Ascending aorta (tissue), 2 donors: ENCODE measurements at places on chromosomes 4 and X. TPM values are rescaled to one million over a fixed set of nuclear protein-coding genes. Genes with fewer than 3 reads are reported as not detected.

DIPK2B gene
- total RNA-seq, result 76.2 TPM

DNA sequence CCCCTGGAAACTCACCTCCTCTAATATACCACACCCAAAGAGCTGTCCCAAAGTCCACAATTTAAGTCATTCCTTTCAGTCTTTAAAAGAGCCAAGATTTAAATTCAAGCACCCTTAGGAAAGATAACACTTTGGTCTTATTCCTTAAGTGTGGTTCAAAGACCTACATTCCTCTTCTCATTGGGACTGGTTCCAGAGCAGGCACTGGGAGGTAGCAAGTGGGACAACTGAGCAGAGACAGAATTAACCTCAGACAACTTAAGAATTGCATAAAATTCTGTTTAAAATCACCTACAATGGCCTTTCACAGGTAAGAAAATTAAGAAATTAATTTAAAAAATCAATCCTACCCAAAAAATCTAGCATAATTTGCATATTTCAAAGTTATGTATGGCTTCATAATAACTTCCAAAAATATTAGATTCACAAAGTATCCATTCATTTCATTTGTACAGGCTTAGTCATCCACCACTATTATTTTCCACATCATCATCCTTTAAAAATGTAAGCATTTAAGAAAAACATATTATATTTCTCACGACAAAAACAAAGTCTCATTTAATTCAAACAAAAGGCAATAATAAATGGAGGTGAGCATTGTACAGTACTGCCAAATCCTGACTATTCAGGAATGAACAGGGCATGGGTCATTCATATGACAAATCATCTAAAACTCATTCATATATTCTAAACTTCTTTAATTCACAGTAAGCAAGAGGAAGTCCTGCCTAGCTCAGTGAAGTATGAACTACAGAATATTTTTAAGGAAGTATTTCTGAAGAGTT is 13.6 kb downstream of the PRSS12 start:
- no peak for DNase-seq

MAGEA1 gene
- total RNA-seq, result not detected

JAKMIP1 gene
- not detected for total RNA-seq

DNA sequence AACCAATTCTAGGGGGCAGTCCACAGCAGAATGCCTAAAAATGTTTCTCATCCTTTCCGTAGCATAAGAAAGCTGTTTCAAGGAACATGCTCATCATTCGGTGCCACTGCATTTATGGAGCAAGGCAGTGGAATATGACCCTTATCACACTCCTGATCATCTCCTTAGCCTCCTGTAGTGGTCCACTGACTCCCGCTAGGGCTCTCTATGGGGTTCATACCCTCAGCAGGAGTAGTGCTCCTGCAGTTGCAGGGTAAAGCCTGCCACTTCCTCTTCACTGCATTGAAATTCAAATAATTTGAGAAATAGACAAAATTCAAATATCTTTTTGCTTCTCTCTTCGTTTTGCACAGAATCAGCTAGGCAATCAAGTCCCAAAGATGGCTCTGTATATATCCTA is 107.0 kb downstream of the NDST3 start:
- no peak for DNase-seq

LEF1 gene
- total RNA-seq, result not detected

RPS6KA6 gene
- 4.5 TPM for total RNA-seq

- no peak for DNase-seq
Observed at GRCh38 chr4:139740121-139740520, 74.5 kb downstream of the MGST2 start.

DNA sequence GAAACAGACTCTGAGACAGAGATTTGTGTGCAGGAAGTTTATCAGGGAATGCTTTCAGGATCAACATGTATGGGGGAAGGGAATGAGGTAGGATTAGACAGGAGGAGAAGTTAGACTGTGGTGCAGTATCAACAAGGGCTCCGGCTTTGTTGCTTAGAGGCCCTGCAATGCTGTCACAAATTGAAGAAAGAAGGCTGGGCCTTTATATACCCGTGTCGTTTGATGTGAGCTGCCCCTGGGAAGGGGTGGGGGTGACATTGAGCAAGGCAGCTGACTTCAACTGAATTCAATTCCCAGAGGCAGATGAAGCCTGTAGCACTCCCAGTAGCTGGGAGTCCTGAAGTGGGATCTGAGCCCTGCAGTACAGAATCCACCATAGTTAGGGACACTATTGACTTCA is 29.5 kb upstream of the USP9X start:
- DNase-seq, result no peak

DNA sequence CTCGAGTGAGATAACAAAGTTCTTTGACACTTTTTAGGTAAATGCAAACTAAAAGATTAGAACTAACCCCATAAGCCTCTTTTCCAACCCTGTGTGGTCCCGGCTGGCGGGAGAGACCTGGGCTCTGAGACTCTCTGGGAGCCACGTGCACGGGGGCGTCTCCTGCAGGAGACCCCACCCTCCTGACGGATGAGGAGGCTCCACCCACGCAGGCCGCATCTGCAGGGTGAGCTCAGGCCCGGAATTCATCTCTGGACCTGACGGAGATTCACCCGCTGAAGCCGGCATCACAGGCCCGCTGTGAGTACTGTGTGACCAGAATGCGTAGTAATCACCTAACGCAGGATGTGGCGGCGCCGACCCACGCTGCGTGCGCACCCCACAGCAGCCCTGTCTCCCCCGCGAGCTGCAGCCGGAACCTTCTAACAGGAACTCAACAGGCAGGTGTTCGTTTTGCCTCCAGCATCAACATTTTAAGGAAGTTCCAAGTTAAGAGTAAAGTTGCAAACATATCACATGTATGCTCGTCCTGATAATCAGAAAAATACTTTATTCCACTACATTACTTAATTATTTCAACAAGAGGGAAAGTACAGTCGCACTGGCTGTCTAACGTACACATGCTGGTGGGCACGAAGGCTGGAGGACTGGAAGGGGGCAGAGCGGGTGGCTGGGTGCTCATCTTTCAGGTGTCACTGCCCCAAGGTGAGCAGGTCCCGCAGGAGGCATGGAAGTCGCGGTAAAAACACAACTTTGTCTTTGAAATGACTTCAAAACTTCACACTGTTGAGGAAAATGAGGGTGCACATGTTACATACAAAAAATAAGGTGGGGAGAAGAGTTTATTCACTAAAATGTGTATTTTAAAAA is 44.5 kb downstream of the FGFRL1 start:
- no peak for DNase-seq

SMARCAD1 gene
- 3.3 TPM for total RNA-seq

- DNase-seq, result no peak
Observed at GRCh38 chr4:176939445-176939844, 146.7 kb upstream of the VEGFC start.

GRCh38 chrX:111857534-111858060 is 18.4 kb upstream of the TRPC5OS start:
- DNase-seq, result no peak

DNA sequence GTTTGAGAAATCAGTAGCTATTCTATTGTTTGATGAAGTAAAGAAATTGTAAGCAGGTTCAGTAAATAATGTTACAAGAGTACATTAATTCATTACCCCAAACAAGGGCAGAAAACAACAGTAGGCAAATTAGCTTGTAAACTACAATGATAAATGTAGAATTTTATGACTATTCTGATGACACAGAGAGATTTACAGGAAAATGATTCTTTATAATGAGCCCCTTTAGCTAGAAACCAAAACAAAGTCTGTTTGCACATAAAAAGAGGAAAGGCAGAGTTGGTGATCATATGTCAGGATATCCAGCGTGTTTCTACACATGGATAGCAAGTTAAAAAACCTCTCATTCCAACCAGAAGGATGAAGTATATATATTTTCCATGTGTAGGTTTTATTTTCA is 204.8 kb downstream of the CFAP299 start:
- DNase-seq, result no peak

DNA sequence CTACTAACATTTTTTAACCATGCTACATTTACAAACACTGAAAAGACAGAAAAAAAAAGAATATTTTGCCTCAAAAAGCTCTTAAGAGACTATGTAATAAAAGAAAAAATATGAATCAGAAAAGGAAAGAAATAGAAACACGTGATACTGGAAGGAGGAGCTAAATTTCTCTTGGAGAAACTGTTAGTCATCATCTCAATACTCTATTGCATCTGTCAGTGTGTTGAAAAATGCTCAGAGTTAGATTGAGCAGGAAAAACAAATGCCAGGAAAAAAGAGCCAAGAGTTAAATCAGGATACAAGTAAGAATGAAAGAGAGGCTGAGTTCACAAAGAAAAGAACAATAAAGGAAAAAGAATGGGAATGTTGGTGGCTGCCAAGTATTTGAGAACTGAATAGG is 2.6 kb downstream of the RAB28 start:
- DNase-seq, result no peak

DNA sequence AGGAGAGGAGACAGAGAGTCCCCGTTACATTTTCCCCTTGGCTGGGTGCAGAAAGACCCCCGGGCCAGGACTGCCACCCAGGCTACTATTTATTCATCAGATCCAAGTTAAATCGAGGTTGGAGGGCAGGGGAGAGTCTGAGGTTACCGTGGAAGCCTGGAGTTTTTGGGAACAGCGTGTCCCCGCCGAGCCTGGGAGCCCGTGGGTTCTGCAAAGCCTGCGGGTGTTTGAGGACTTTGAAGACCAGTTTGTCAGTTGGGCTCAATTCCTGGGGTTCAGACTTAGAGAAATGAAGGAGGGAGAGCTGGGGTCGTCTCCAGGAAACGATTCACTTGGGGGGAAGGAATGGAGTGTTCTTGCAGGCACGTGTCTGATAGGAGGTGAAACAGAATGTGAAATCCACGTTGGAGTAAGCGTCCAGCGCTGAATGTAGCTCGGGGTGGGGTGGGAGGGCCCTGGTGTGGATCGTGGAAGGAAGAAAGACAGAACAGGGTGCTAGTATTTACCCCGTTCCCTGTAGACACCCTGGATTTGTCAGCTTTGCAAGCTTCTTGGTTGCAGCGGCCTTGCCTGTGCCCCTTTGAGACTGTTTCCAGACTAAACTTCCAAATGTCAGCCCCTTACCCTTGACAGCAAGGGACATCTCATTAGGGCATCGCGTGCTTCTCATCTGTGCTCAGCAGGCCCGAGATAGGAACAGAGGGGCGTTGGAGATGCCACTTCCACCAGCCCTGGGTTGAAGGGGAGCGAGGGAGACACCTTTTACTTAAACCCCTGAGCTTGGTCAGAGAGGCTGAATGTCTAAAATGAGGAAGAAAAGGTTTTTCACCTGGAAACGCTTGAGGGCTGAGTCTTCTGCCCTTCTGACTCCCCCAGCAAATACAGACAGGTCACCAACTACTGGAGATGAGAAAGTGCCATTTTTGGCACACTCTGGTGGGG is 2.7 kb downstream of the SHOX start:
- DNase-seq, result no peak

DNA sequence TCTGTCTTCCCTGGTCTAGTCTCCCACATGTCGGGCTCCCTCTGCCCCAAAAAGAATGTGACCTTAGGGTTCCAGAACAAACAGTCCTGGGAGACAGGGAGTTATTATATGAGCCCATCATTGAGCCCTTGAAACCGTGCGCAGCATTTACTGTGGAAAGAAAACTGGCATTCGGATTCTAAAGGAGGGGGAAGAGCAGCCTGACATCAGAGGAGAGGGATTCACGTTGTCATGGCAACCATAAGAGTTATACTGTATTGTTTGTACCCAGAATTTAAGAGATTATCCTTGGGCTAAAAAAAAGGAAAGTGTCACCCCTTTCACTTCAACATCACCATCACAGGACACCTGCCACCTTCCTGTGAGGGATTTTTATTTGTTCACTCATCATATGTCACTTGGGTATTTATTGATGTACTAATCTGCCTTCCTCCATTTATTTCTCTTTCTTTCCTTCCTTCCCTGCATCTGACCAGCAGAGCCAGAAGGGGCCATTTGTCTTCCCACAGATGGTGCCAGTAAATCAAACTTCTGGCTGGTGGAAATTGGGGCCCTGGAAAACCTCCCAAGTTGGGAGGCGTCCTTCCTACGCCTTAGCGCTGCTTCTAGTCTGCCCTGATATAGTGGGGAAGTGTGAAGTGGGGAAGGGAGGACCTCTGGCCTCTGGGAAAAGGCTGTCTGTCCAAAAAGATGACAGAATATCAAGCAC is 64.9 kb upstream of the FRMPD3 start:
- DNase-seq, result no peak

DNA sequence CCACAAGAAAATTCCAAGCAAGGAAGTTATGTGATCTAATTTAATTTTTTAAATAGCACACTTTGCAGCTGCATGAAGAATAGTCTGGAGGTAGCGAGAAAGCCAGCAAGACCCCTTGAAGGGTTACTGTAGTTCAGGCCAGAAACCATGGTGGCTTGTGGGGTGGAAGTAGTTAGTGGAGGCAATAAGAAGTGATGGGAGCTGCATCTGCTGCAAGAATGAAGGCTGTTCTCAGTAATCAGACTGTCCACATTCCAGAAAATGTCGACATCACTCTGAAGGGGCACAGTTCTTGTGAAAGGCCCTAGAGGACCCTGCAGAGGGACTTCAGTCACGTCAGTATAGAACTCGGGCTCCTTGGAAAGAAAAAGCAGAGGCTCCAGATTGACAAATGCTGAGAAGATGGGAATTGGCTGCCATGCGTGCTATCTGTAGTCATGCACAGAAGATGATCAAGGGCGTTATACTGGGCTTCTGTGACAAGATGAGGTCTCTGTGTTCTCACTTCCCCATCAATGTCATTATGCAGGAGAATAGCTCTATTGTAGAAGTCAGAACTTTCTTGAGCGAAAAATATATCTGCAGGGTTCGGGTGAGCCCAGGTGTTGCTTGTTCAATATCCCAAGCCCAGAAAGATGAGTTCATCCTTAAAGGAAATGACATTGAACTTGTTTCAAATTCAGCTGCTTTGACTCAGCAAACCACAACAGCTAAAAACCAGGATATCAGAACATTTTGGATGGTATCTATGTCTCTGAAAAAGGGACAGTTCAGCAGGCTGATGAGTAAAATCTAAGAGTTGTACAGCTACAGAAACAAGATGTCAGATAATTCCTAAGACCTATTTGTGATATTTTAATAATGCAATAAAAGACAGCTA is 254.2 kb downstream of the CBR4 start:
- DNase-seq, result no peak

- DNase-seq, result peak; percentile 82
Observed at GRCh38 chrX:151970661-151971060, 3.8 kb downstream of the GABRE start.

CFAP99 gene
- total RNA-seq, result not detected

GRCh38 chrX:153875391-153876111 is 10.4 kb downstream of the L1CAM start:
- DNase-seq, result no peak

GRCh38 chrX:2517055-2517454 is 16.3 kb upstream of the DHRSX start:
- DNase-seq, result peak; percentile 12

DNA sequence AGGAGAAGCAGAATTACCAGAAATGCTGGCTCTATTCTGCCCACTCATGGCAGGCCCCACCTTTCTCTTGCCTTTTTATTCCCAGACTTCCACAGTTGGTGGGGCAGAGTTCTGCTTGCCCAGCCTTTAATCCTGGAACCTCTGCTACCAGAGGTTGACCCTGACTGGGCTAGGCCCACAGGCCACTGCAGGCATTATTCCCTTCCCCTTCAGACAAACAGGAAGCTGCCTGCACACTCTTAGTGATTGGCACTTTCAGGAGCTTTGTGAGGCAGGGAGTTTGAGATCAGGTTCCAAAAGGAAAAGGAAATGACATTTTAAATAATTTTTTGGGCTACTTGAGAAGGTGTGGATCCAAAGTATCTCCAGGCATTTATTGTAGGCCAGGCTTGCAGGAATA is 18.8 kb downstream of the MSN start:
- no peak for DNase-seq

MID1IP1 gene
- 76.1 TPM for total RNA-seq

- no peak for DNase-seq
Observed at GRCh38 chr4:184848510-184848909, 22.7 kb upstream of the ACSL1 start.

- no peak for DNase-seq
Observed at GRCh38 chr4:38128478-38129459, 168.6 kb downstream of the PTTG2 start.

USP26 gene
- total RNA-seq, result not detected

ANOS1 gene
- 1.7 TPM for total RNA-seq
